ENCODE measurements at places on chromosomes 1 and 21. TPM values are rescaled to one million over a fixed set of nuclear protein-coding genes. Genes with fewer than 3 reads are reported as not detected.
A peak's percentile ranks its signal among the peaks of the same experiment; 100 is the strongest.

Gene NIBAN1
- 1.2 TPM for polyA plus RNA-seq

Gene S100A16
- polyA plus RNA-seq: not detected

Gene CNKSR1
- 5.8 TPM for polyA plus RNA-seq

Gene VCAM1
- not detected for polyA plus RNA-seq

Gene HLX
- 4.3 TPM for polyA plus RNA-seq

Gene ABL2
- polyA plus RNA-seq: 4.0 TPM

Gene TFAP2E
- 3.8 TPM for polyA plus RNA-seq

Gene RGSL1
- not detected for polyA plus RNA-seq

Gene CCT8
- polyA plus RNA-seq: 73.1 TPM

Gene NCF2
- polyA plus RNA-seq: 10.9 TPM

- no peak for DNase-seq
Measured at GRCh38 chr21:33136847-33137502, 67.0 kb downstream of the OLIG1 start.

DNA sequence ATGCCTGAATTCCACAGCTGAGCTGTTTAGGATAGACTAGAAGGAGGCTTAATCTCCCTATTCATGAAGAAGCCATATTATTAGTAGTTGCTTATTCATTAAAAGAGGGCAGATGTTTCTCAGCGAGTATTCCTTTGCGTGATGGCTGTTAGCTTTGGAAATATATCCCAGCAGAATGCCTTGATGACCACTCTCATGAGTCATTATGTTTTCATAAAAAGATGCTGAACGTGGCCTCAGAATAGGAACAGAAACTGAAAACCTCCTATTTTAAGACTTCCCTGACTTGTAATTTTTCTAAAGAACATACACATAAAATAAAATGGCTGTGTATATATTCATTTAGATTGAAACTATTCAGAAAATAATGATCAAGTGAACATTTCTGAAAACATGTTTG lies 9.6 kb upstream of the PLA2G4A start:
- no peak for DNase-seq

DNA sequence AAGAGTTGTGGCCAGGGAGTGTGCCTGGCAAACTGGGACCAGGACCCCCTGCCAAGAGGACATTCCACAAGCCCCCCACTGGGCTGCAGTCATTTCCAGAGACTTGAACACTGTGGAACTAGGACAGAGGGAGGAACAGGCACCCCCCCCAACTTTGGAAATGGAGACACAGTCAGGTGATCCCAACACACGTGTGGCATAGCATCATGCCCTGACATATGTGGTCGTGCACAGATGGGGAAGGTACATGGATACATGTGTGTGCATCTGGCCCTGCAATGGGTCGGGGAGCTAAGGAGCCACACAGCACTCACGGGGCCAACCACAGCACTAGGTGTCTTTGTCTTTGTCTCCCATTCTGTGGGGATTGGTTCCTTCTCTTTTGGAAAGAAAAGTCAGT lies 6.6 kb upstream of the TFF3 start:
- DNase-seq: no peak

DNA sequence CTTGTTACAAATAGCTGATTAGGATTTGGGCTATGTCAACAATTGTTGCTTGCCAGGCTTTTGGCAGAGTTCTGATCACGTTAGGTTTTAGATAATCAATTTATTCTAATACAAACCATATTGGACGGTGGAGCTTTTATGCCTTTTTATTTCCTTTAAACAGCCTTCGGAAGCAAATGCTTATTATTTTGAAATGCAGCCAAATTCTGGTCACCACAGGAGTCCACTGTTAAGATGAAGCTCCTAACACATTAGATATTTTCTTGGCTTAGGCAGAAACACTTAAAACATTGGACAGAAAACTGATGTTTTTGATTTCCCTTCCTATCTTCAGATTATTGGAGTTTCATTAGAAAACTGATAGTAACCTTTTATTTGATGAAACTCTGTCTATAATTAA lies 82.9 kb downstream of the CENPF start:
- DNase-seq: no peak

DNA sequence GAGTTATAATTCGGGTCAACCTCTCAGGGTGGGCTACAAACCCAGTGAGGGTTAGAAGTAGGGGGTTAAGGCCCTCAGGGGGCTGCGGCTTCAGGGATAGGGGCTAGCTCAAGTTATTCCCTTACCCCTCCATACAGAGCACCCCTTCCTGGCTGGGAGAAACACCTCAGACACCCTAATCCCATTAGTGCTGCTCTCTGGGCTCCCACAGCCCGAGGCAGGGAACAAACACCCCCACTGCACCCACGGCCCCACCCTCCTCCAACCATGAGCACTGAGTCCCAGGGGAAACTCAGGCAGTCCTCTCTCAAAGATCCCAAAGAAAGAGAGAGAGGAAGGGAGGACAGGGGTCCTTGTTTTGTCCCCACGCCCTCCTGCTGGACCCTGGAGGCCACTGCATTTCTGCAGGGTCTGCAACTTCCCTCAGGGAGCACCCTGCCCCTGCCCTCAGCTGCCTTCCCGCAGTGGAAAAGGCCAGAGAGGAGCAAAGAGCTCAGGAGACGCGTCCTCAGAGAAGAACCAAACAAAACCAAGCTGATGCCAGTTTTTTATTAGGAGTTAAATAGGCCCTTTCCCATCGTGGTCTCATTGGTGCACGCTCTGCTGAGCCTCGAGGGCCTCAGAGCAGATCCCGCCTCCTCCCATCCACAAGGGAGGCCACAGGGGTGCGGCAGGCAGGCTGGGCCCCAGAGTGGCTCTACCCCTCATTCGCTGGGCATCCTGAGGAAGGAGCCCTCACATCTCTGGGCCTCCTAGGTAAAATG lies 1.4 kb upstream of the S100A4 start:
- DNase-seq: no peak

DNA sequence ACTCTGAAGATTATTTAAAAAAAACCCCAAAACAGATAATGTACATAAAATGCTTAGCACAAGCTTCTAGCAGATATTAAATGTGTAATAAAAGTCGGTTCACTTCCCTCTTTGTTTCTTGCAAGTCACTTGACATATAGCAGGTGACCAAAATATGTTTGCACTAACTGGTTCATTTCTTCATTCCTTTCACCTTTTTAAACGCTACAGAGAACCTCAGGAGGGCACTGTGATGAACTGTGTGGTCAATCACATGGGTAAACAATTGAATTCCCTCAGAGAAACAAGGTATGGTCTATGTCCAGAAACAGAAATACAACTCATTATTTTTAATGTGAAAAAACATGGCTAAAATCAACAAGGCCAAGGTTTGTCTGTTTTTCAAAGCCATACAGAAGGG lies 51.3 kb upstream of the BCL10 start:
- DNase-seq: no peak

DNA sequence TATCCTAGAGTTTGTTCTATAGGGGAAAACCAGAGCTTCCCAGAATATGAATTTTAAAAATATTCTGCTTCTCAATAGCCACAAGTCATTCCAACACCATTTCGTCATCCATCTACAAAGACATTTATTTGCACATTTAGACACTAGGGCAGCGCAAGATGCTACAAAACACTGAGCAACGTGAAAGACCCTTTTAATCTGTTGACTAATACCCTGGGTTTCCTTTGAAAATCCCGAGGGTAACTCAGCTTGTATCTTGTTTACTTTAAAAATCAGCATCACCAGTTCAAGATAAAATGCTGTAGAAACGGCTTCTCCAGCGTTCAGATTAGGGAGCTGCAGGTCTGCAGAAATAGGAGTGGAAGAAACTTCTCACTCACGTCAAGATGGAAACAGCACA lies 13.5 kb downstream of the PDPN start:
- no peak for DNase-seq

DNA sequence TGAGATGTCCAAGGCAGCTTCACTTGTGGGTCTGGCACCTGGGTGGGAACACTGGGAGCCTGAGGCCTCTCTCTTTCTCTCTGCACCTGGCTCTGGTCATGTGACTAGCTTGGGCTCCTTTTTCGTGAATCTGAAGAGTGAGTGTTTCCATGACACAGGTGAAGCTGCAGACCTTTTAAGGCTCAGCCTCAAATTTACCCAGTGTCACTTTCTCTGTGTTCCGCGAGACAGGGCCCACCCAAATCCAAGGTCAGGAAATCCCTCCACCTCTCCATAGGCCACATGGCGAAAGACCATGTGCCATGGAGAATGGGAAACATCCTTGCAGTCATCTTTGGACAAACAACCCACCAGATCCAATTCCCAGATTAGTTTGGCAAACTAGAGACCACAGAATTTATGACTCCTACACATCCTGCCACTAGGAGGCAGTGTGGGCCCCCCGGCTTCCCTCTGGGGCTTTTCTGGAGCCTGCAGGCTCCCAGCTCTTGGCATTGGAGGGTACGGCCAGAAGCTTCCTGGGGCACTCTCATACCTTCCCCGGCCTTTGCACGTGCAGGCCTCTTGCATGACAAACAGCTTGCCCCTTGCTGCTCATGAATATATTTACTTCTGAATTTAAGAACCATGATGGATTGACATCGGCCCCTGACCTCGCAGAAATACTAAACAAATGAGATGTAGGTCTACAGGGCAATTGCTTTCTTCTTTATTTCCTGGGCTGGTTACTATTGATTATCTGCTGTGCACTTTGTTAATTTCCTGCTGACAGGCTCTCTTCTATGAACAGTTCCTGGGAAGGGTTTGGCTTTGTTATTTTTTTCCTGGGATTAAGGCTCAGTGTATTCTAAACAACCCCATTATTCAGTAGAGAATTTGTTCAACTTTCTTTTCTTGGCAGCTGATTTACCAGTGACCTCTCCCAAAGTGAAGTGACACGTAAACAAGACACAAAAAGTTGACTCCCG lies 180.7 kb downstream of the KAZN start:
- DNase-seq: peak; percentile 27

DNA sequence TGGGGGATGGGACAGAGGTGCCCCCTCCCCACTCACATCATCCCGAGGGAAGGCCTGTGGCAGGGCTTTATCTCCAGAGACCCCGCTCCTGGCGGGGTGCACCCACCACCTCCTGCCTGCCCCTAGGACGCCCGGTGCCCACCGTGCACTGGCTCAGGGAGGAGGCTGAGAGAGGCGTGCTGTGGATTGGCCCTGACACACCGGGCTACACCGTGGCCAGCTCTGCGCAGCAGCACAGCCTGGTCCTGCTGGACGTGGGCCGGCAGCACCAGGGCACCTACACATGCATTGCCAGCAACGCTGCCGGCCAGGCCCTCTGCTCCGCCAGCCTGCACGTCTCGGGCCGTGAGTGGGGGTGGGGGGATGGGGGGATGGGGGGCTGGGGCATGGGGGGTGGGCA lies 71.7 kb downstream of the TRIM11 start:
- no peak for DNase-seq

- no peak for DNase-seq
Measured at GRCh38 chr1:95311014-95311413, 77.0 kb downstream of the RWDD3 start.

GRCh38 chr1:164504749-164505148 lies 54.2 kb upstream of the PBX1 start:
- DNase-seq: no peak

DNA sequence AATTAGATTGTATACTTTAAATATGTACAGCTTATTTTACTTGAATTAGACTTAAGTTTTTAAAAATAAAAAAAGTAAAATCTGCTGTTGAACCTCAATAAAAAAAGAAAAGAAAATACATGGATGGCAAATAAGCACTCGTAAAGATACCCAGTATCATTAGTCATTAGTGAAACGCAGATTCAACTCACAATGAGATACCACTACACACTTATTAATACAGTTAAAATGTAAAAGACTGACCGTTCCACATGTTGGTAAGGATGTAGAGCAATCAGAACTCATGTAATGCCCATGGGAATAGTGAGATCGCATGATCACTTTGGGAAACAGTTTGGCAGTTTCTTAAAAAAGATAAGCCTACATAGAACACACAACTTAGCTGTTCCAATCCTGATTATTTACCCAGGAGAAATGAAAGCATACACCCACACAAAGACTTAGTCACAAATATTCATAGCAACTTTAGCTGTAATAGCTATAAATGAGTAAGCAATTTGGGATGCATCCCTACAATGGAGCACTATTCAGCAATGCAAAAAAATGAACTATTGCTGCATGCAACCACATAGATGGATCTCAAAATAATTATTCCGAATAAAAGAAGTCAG lies 7.3 kb downstream of the SH2D1B start:
- DNase-seq: no peak

- no peak for DNase-seq
Measured at GRCh38 chr1:169914531-169914930, 20.8 kb upstream of the SCYL3 start.

- DNase-seq: no peak
Measured at GRCh38 chr1:9004031-9004699, 22.1 kb downstream of the SLC2A7 start.

DNA sequence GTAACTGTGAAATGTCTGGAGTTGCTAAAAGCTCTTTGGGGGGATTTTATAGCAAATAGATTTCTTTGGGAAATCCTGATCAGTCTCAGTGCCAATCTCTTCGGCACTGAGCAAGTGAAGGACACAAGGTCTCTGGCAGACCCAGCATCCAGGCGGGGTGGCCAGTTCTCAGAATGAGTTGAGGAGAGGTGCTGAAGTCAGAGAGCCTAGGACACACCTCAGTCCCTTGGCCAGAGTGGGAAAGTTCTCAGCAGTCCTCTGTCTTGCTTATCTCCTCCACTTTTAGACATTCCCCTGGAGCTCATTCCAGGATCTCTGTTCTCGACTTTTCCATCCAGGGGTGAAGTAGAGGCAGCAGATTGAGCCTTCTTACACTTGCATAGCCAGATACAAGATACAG lies 6.7 kb downstream of the HLX start:
- no peak for DNase-seq

DNA sequence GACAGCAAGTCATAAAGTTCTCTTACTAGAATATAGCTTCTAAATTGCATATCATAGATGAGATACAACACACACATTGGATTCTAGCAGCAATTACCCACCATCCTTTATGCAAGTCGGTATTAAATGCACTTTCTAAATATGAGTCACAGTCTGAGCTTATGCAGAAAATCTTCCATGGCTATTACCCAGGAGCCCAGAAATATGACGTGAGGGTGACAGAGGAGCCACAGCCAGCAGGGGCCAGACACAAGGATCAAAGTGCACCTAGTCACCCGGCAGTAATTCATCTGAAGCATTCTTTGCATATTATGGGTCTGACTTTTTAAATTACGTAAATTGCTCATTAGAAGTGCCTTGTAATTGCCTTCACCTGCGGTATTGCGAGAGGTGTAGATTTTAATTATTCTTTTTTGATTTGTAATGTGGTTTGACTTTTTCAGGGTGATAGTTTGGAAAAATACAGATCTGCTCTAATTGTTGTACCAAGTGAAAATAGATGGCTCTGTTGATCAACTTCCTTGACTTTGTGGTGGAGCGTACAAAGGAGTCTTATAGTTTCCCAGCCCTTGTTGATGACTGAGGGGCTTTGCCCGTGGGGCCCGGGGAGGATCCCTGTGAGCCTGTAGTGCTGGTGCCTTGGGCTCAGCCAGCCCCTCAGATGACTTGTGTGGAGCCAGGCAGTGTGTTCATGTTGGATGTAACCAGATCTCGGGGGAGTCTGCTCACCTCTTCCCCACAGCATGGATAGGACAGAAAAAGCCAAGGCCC lies 470.0 kb upstream of the VAMP3 start:
- no peak for DNase-seq

GRCh38 chr1:150160964-150161621 lies 11.4 kb downstream of the PLEKHO1 start:
- DNase-seq: peak; percentile 53

All from B cell (primary cell).